HFF-Myc (cell line): ENCODE measurements at places on chromosomes 1 and 21.

DNA sequence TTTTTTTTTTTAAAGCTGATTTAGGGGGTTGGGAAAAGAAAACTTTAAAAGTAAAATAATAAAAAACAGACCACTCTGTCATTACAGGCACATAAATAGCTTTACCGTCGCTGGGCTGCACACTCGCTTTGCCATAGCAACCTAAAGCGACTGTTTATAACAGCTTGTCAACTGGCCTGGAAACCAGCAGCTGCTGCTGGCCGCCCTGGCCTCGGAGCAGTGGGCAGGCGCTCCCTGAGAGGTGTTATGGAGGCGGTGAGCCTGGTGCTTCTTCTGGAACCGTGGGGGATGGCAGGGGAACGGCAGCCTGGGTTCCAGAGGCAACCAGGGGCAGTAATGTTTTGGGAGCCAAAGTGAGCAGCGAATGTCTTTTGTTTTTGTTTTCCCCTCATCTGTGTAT is 45.7 kb downstream of the ATP2B4 start:
- peak; percentile 81 for DNase-seq

DNA sequence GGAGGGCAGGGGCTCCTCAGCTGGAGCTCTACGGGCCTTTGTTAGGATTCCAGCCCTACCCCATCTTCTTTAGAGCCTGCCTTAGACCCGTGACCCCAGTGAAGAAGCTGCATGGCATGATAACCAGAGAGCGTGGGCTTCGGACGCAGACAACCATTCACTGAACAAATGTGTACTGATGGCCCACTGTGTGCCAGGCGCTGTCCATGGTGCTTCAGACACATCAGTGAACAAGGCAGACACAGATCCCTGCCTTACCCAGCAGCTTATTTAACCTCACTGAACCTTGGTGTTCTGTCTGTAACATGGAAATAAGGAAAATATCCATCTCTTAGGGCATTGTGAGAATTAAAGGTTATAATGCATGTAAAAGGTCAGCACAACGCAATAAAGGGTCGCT is 9.5 kb downstream of the CHIT1 start:
- DNase-seq = no peak

DNA sequence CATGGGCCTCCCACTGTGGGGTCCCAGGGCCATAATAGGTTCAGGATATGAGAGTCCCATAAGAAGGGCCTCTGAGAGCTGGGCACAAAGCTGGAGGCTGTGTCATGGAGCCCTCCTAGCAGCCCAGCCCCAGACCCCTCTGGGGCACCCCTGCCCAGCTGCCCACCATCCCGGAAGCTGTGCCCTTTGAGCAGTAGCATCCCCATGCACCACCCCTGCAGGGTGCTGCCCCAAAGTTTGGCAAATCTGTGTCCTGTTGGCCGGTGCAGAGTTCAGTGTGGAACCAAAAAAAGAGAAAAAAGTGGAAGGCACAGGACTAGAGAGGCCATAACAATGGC is 17.6 kb downstream of the TNNT2 start:
- DNase-seq = no peak

- no peak for DNase-seq
Observed at GRCh38 chr21:38083535-38083934, 167.3 kb upstream of the KCNJ6 start.

DNA sequence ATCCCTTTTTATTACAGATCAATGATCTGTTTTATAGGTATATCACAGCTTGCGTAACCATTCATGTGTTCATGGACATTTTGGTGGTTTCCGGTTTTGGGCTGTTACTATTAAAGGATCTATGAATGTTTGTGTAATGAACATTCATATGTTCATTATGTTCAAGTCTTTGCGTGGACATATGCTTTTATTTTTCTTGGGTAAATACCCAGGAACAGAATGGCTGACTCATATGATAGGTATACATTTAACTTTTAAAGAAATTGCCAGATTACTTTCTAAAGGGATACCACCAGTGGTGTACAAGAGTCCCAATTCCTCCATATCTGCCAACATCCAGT is 73.7 kb downstream of the SPATA46 start:
- DNase-seq = peak; percentile 46

DNA sequence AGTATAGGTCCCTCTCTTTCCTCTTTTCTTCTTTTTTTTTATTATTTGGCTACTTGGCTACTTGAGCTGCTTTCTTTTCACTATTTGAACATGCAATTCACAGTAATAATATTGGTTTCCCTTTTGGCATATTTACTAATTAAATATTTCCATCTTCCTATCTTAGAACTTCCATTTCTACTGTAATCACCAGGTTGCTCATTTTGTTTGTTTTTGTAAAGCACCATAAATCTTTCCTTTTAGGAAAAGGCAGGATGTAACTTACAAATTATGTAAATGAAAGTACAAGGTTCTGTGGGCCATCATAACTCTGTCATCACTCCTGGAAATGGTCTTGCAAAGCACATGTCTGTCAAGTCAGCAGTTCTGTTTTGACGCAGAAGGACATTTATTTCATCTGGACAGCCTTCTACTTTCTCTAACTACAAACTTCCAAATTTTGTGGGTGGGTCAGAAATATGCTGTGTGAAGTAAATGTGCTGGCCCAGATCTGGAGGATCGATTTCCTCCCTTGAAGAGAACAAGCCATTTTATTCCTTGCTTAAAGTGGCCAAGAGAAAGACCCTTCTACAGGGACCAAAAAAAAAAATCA is 71.7 kb upstream of the TNFSF18 start:
- no peak for DNase-seq

DNA sequence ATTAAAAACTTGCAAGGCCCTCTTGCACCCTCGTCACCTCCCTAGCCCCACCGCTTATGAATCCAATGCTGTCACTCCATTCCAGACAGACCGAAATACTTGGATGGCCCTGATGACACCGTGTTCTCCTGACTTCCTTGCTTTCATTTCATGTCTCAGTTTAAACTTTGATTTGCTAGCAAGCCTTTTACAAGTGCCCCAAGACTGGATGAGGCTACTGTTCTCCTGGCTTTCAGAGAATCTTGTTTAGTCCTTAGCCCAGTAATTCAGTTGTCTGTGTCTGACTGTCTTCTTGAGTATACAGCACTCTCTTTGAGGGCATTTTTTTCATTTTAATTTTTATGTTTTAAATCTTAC is 824 bp upstream of the IFI44L start:
- no peak for DNase-seq

- no peak for DNase-seq
Observed at GRCh38 chr21:44730951-44731579, 19.7 kb upstream of the TSPEAR start.

GRCh38 chr1:37634244-37634991 is at the start of gene RSPO1:
RSPO1 (minus strand) TSS chr1:37634892; CDS start chr1:37629661, 5,231 bp downstream.
- DNase-seq = no peak

- no peak for DNase-seq
Observed at GRCh38 chr1:187034501-187034900, 205.8 kb downstream of the PLA2G4A start.

DNA sequence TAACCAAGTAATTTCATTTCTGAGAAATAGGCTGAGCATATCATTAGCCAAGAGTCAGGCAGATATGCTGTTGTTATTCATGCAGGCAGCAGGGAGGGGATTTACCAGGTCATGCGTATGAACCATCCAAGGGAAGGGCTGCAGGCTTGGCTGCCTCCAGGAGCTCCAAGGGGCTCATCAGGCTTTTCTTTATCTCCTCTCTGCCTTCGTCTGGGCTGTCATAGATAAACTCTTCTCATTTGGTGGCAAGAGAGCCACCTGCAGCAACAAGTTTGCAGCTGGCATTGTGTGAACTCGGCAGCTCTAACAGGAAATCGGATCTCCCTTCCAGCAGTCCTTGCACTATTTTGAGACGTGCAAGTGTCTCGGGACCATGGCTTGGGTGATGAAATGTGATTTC is 7.5 kb downstream of the CCDC27 start:
- DNase-seq = no peak

DNA sequence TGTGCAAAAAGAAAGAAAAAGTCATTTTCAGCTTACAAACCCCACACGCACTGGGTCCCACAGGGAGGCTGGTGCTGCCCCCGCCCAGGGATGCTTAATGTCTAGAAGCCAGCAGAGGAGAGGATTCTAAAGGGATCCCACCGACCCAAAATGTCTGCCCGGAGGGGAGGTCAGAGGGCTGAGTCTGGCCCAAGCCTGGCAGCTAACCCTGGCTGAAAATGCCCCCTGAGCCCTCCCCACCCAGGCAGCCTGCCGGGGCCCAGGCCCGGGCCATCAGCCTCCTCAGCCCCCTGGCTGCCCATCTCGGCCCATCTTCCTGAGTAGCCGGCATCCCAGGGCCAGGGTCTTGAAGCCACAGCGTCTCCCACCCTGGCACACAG is 33.5 kb downstream of the ACOT7 start:
- no peak for DNase-seq

- no peak for DNase-seq
Observed at GRCh38 chr1:36464605-36465393, 615 bp upstream of the MRPS15 start.

DNA sequence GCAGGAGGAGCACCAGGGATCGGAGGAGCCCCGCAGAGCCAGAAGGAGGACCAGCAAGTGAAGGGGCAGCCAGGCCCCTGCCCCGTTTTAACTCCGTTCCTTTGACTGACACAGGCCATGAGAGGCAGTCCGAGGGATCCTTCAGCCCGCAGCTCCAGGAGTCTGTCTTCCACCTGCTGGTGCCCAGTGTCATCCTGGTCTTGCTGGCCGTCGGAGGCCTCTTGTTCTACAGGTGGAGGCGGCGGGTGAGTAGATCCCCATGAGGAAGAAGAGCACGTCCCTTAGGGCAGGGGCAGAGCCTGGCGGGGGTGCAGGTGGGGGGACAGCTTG is 13.3 kb downstream of the CSF1 start:
- no peak for DNase-seq

- DNase-seq = no peak
Observed at GRCh38 chr1:89705901-89706699, 73.2 kb downstream of the LRRC8C start.

- no peak for DNase-seq
Observed at GRCh38 chr1:19814244-19814661, 830 bp downstream of the RNF186 start.

DNA sequence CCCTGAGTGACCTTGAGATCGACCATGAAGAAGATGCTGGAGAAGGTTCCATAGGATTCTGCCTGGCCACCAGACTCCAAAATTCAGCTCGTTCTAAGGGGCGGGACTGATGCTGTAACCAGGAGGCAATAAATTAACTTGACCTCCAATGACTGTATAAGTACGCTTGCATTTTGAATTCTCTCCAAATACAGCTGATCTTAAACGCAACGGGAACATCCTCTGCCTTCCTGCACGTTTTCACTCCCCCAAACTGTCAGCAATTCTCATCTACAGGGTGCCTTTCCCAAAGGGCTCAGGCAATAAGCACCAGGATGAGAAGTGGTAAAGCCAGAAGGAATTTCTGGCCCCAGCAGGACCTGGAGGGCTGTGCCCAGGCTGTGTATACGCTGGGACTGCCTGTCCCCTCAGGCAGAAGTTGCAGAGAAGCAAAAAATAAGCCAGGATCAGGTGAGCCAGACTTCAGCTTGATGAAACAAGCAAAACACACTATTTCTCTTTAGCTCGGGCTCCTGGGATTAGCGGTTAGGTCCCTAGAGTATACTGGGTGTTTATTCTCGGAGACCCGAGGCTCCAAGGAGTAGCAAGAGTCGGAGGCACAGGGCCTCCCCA is 124.8 kb downstream of the LRIG2 start:
- DNase-seq = no peak

GRCh38 chr1:204079608-204079999 is 6.7 kb downstream of the SOX13 start:
- no peak for DNase-seq

DNA sequence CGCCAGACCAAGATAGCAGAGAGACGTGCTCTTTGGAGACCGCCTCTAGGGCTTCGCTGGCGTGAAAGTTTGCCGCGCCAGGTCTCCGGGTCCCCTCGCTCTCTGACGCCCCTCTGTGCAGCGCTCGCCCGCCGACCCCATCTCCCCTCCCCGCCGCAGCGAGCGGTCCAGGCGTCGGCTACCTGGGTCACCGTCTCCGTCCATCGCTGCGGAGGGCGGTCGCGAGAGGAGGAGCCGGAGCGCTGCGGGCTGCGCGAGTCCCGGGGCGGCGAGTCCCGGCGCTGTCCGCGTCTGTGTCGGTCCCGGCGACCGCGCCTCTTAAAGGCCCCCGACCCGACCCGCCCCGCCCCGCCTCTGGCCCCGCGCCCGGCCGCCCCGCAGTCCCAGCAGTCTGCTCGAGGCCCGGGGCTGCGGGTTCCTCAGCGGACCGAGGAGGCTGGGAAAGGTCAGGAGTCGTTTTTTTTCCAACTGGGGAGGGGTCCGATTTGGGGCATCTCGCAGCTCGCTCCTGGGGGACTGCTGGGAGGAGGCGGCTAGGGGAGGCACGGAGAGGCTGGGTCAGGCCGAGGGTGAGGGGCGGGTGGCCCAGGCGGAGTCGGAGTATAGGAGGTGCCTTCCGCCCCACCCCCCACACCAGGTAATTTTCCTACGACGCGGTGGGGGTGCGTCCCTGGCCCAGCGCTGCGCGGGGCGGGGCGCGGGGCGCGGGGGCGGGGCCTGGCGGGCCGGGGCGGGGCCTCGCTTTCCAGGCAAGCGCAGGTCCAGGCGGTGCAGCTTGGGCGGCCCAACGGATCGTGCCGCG is at the start of the genes FBXO2 and FBXO44:
FBXO2 (minus strand) TSS at position 293 of the 802 bp plus-strand sequence; CDS start at position 204, 89 bp downstream.
FBXO44 (plus strand) TSS at position 741 of the 802 bp plus-strand sequence. CDS start 959 bp downstream, outside the sequence.
- DNase-seq = no peak

DNA sequence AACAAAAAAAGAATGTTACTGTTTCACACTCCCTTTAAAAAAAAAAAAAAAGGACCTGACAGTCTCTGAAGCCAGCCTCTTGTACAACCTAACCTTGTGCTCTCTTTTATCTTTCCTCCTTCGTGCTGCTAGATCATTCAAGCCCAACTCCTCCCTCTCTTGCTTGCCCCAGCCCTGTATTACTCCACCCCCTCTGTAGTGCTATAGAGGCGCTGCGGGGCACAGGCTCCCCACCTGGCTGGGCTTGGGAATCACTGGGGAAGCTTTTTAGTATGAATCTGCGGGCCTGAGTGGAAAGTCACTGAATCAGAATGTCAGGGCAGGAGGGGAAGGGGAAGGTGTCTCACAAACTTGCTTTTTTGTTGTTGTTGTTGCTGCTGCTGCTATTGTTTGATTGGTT is 383.7 kb upstream of the CAMK1G start:
- DNase-seq = no peak

DNA sequence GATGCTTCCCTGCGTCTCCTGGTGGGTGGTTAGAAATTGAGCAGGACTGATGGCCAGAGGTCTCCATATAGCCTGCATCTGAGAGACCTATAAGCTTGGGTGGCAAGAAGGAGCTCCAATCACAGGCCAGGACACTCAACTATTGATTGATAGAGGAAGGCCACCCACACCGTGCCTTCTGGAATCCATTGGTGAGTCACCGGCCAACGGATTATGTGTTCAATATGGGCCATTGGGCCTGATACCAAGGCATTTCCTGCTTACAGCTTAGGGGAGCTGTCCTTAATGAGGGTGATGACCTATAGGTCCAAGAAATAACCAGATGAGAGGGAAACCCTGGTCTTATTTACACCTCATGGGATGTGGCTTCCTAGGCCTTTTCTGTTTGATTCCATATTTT is 115.1 kb downstream of the PLPP3 start:
- no peak for DNase-seq

- no peak for DNase-seq
Observed at GRCh38 chr1:117828201-117828600, 101.2 kb downstream of the GDAP2 start.

GRCh38 chr1:32883338-32884031 is 2.8 kb upstream of the HPCA start:
- DNase-seq = no peak
